ENCODE measurements at places on chromosomes 7 and 10.

DNA sequence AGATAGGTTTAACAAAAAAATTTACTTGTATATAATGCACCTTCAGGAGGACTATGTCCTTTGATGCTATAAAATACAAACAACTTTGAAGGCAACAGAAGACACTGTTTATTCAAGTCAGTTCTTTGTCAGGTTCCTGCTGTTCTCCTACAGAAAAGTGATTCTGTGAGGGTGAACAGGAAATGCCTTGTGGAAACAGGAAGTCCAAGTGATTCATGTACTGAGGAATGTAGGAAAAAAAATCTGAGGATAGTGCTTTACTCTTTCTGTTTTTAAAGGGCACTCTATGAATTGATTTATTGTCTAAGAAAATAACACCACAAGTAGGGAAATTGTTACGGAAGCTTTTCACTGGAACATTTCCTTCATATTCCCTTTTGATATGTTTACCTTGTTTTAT is 171.9 kb downstream of the HDAC9 start:
- DNase-seq: no peak

DNA sequence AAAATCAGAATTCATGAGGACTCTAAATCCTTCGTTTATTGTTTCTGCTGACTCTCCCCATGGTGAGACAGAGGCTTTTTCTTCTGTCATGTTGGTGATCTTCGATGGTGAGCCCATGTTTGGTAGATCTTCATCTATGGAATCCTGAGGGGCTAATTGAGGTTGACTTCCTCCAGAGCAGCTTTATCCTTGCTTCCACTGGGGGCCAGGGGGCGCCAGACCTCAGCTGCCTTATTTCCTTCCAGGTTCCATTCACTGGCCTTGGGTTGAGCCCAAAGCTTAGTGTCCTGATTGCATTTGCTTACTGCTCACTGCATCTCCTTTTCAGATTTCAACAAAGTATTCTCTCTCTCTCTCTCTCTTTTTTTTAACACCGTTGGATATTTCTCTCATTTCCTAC is 80.7 kb downstream of the GCC1 start:
- DNase-seq: no peak

- DNase-seq: no peak
Measured at GRCh38 chr7:15209429-15209828, 306.9 kb upstream of the DGKB start.

DNA sequence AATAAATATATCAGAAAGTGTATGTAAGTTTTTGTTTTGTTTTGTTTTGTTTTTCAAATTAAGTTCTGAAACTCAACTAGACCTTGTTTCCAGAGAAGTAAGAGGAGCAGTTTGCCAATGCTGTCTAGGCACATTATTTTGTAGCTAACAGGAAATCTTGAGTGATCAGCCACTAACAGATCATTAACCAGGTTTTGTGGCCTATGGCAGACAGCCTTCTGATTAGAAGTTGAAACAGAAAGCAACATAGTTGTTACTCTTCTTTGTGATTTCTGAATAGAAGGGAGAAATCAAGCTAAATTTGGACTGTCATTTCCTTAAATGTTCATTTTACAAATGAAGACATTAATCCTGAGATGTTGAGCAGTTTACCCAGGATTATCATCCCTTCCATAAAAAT is 142.6 kb downstream of the PLXDC2 start:
- no peak for DNase-seq

- no peak for DNase-seq
Measured at GRCh38 chr7:26308551-26308950, 16.9 kb downstream of the SNX10 start.

GRCh38 chr7:5448378-5449037 is 24.9 kb upstream of the TNRC18 start:
- no peak for DNase-seq

- DNase-seq: no peak
Measured at GRCh38 chr10:116171505-116171904, 101.5 kb downstream of the GFRA1 start.

DNA sequence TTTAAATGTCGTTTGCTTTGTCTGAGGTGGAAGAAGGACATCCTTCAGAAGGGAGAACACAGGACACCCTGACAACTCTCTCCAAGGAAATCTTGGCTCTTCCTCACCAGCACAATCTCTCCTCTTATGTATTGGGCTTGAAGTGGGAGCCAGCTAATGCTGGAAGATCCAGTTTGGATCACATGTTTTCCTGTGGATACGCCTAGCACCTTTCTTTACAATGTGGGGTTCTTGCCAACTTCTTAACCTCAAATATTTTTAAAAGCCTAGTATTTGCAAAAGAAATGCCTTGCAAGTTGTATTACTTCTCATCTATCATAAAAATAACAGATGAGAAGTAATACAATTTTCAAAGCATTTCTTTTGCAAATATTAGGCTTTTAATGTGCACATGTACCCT is 76.4 kb downstream of the FRMD4A start:
- no peak for DNase-seq

GRCh38 chr7:40720416-40720815 is 585.6 kb downstream of the SUGCT start:
- no peak for DNase-seq

GRCh38 chr10:118785551-118785950 is 30.8 kb upstream of the CACUL1 start:
- no peak for DNase-seq

GRCh38 chr10:35324196-35324595 is 12.1 kb upstream of the CCNY start:
- DNase-seq: no peak

- no peak for DNase-seq
Measured at GRCh38 chr7:139744768-139745677, 32.8 kb downstream of the HIPK2 start.

DNA sequence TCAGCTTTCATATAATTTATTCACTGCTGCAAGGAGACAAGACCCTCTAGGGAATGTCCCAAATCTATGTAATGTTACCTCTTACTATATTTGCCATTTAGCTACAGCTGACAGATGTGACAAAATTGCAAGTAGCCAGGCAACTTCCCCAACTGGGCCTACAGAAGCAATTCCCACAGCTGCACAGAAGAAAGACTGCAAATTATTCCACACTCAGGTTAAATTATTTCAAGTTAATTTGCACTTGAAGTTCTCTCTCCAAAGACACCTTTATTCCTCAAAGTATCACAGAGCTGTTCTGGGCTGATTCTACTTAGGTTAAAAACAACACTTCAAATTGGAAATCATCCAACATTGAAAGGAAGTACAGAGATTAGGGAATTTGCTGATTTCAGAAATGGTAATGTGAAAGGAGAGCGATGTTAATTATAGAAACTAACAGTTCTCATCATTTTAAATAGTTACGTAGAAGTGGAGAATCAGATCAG is 133.6 kb downstream of the THSD7A start:
- no peak for DNase-seq

DNA sequence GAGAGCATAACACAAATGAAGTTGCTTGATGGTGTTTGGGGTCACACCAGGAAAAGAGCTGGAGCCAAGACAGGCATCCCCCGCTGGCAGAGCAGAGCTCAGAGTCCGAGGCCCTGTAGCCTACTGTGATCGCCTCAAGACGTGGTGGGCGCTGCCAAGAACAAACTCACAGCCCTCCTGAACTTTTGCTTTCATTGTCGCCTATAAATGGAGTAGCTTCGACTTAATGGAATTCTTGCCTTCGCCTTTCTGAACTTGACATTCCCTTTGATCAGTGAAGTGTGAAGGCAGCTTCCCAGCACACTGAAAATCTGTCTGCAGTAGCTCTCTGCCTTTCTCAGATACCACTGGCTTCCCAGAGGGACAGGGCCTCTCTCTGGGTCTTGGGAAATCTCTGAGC is 21.3 kb downstream of the CPXM2 start:
- no peak for DNase-seq
